ENCODE measurements at places on chromosomes 5 and 9. TPM values are rescaled to one million over a fixed set of nuclear protein-coding genes. Genes with fewer than 3 reads are reported as not detected.

The CCNB1 gene
- polyA plus RNA-seq, result 104 TPM

GRCh38 chr5:181024245-181025064 lies 15.6 kb upstream of the BTNL9 start:
- no peak for DNase-seq

- no peak for DNase-seq
These were observed 231.2 kb upstream of the SGCD start for GRCh38 chr5:156095709-156096241.

GRCh38 chr9:126692041-126692758 lies 78.5 kb downstream of the LMX1B start:
- DNase-seq, result no peak

The ITK gene
- polyA plus RNA-seq, result 0.33 TPM
